ENCODE measurements at places on chromosomes 11 and 22.

DNA sequence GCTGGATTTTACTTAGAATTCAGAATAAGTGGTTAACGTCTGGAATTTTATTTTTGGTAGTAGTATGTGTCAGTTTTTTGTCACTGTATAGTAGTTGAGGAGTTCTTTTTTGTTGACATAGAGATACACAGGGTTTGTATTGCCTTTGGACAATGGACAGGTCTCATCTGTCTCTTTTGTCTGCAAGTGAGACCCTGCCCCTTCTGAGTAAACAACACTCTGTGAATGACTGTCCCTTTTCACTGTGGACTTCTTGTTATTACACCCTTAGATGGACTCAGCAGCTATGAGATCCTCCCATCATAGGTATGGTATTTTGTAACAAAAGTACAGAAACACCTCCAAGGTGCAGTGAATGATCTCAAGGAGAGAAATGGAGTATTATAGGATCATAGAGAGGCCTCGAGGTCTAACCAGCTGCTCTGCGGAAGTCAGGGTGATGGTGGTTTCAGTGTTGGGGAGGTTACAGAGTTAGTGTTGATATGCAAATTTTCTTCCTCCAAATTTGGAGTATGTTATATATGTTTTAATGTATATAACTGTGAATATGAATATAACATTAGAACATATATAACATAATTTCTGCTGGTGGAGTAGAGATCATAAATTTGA lies 7.8 kb downstream of the PPP6R3 start:
- no peak for DNase-seq

- DNase-seq = peak; percentile 14
Observed at GRCh38 chr11:70158201-70158600, 44.9 kb upstream of the FADD start.

DNA sequence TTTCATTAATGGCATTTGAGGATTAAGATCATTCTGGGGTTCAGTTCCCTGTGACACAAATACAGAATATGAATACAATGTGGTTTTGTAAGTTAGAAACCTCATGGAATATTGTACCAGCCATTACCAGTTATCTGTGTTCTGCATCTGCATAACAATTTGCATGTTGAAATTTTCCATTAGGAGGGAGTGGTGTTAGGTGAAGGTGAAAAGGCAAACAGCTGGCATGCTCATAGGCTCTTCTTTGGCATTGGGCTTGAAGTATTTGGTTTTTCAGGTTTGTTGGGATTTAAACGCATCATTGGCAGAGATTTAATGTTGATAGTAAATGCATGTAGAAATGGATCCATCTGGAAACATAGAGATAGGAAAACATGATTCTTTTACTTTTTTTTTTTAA lies 18.6 kb downstream of the RTN3 start:
- no peak for DNase-seq

GRCh38 chr11:80635178-80635577 lies 1194.3 kb upstream of the TENM4 start:
- no peak for DNase-seq

- DNase-seq = no peak
Observed at GRCh38 chr11:81916451-81916850, 817.2 kb downstream of the FAM181B start.

DNA sequence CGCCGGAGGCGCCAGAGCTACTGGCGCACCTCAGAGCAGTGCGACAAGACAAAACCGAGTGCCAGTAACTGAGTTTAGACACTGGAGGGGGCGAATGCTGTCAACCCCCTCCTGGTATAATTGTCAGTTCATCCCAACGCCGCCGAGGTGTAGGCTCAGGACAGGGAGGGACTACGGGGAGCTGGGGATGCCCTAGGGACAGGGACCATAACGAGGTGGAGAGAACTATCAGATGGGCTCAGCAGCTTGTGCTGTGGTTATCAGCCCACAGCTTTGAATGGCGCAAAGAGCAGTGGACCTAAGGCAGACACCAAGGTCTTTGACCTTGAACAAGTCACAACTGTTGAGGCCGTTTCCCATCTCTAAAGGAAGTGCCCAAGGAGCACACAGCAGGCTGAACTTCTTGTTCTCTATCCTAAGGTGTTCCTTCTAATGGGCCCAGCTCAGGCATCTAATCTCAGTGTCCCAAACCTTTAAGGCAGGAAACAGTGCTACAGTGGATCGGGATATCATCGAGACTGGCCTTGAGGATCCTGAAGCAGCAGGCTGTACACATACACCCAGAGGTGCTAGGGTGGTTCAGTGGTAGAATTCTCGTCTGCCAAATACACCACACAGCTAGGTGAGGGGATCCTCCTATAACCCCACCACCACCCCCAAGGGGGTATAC lies 958 bp upstream of the TUT1 start:
- DNase-seq = no peak

DNA sequence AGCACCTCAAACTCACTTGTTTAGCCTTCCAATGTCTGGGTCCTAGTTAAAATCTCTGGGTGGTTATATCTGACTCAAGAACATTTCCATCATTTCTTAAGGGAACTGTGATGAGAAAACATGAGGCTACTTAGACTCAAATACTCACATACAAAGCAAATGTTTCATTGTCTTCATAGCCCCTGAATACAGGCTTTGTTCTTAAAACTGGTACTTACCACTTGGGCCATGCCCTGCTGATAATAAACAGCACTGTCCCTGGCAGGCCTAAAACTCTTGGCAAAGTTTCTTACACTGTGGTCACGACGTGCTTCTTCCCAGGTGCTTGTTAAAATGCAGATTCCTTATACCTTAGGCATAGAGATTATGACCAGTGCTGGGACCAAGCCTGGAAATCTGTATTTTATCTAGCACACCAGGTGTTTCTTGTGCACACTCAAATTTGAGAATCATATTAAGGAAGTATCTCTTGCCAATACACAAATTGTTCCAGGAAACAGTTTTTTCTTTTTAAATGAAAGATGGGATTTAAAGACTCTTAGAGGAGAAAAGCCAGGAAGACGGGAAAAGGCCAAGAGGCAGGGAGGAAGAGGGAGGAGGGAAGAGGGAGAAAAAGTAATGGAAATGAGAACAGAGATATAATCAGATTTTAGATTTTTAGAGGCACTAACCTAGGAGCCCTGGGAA lies 287.9 kb upstream of the MPPED2 start:
- no peak for DNase-seq

DNA sequence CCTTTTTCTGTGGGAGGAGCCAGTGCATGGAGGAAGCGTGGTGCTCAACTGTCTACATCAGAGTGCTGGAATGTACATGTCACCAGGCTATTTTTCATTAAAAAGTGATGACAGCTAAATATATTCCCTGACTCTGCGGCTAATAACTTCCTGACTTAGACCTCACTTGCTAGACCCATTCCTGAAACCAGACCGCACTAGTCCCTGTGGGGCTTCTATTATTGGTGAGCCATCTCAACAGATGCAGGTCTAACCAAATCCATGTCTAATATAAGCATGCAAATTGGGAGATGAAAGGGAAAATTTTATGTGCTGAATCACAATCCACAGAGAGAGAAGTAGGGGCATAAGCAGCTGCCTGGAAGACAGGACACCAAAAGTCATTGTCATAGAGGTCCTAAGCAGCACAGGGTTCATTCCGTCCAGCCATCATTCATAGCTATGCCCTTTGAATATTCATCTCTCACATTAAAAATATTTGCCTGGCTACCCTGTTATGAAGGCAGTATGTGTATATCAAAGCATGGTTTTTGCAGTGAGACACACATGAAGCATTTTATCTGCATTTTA lies 110.9 kb upstream of the BLID start:
- DNase-seq = peak; percentile 67

DNA sequence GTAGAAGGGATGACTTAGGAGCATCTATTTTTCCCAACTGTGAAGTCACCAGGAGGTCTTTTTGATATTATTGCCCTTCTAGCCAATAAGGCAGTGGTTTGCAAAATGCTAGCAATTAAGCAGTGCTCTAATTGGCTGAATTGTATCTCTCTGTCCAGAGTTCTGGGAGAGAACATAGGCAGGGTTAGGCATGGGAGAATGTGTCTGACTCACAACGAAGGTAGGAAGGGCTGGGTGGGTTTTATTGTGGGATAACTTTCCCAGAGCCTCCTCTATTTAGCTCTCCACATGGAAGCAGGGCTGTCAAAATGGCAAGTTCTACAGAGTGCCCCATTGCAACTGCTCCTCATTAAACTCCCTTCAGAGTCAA lies 415.9 kb upstream of the CADM1 start:
- peak; percentile 20 for DNase-seq

DNA sequence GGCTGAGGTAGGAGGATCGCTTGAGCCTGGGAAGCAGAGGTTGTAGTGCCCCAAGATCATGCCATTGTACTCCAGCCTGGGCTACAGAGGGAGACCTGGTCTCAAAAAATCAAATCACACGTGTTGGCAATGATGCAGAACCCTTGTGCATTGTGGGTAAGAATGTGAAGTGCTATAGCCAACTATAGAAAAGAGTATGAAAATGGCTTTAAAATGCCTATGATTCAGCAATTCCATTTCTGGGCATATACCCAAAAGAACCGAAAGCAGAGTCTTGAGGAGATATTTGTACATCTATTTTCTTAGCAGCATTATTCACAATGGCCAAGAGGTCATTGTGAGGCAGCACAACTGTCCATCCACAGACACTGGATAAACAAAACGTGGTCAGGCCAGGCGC lies 2.6 kb upstream of the FADS3 start:
- peak; percentile 91 for DNase-seq

DNA sequence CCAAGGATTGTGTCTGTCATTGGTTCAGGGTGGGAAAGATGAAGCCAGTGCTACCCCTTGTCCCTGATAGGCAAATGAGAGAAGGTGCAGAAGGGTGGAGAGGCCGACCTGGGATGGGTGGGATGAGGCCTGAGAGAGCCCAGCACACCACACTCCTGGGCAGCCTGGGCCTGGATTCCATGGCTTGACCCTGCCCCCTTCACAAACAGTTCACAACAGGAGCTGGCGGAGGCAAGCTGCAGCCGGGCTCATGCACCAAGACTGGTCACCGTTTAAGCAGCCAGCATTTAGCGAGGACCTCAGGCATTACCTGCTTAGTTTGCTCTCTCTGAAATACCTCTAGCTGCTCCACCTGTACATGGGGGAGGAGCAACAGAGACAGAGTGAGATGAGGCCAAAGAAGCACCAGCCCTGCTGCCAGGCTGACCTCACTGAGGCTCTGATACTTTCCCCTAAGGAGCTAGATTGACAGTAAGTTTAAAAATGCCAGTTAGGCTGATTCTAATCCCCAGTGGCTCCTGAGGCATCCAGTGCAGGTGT lies 13.5 kb downstream of the IL18BP start:
- no peak for DNase-seq

- no peak for DNase-seq
Observed at GRCh38 chr11:126380909-126381308, 25.4 kb downstream of the ST3GAL4 start.

- DNase-seq = no peak
Observed at GRCh38 chr22:46147471-46148267, 2.7 kb upstream of the PPARA start.

DNA sequence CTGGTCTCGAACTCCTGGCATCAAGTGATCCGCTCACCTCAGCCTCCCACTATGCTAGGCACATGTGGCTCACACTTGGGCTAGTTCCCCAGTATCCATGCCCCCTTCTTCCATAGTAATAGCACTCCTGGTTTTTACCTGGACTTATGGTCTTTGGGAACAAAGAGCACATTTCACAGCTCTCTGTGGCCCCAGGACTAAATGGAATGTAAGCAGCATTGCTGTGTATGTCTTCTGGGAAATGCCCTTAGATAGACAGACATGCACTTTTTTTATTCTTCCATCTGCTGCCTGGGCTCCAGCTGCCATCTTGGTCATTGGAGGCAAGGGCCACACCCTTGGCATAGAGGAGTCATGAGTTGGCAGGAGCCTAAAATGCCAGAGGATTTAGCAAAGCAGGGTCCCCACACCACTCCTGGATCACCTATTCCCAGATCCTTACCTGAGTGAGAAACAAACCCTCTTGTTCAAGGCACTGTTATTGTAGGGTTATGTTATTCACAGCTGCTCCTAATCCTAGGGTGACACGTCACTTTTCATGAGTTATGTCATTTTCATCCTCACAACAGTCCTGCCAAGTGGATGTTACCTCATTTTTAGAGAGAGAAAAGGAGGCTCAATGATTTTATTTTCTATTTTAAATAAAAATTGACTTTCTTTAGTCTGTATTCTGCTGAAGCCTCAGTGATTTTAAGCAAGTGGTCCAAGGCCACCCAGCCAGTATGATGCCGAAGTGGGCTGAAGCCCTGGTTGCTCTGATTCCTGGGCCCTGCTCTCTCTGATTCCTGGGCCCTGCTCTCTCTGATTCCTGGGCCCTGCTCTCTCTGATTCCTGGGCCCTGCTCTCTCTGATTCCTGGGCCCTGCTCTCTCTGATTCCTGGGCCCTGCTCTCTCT lies 15.7 kb upstream of the GDPD5 start:
- DNase-seq = no peak

DNA sequence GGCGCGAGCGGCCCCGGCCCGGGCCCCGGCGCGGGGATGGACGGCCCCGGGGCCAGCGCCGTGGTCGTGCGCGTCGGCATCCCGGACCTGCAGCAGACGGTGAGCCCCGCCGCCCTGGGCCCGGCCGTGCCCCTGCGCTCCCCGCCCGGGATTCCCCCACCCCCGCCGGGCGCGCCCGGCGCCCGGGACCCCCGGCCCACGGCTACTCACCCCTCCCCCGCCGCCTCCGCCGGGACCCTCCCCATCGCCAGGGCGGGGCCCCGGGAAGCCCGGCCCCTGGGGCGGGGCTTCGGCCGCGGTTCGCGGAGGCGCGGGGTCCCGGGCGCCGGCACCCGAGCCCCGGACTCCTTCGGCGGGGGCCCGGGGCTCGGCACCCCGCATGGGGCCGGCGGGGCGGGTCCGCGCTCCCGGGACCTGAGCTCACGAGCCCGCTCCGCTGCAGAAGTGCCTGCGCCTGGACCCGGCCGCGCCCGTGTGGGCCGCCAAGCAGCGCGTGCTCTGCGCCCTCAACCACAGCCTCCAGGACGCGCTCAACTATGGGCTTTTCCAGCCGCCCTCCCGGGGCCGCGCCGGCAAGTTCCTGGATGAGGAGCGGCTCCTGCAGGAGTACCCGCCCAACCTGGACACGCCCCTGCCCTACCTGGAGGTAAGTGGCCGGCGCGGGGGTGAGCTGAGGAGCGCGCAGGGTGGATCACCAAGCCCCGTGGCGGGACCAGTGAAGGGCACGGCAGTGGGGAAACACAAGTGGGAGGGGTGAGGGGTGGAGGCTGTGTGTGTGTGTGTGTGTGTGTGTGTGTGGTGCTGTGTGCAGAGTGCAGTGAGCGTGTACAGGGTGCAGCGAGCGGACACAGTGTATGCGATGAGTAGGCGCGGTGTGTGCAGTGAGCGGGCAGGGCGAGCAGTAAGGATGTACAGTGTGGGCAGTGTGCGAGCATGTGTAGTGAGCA lies 2.3 kb downstream of the SHANK3 start:
- DNase-seq = no peak

GRCh38 chr11:64224151-64224890 lies 1.7 kb downstream of the TRPT1 start:
- no peak for DNase-seq
